DMS53 (cell line): ENCODE measurements at places on chromosomes 13 and 19.

DNA sequence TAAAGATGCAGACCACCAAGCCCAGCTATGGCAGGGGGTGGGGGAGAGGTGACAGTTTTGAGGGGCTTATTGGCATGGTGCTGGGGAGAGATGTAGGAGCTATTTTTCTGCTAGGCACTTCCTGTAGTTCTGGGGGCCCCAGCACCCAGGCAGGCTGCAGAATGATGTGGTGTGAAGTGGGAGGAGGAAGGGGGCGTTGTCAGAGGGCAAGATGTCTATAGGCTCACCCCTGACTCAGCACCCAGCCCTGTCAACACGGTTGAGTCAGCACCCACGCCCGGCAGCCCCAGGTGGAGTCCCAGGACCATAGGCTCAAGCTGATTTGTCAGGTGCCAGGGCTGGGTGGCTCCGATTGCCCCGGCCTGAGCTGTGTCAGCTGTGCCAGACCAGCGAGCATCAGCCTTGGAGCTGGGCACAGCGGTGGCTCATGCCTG is 5.8 kb downstream of the KLF2 start:
- peak; percentile 87 for DNase-seq

- DNase-seq, result peak; percentile 79
Observed at GRCh38 chr19:4831304-4831978, at the start of gene TICAM1. Gene TICAM1 (minus strand): TSS chr19:4831712. CDS start chr19:4818377, 13,335 bp downstream.

GRCh38 chr13:27619093-27619727 is 1.1 kb downstream of the LNX2 start:
- DNase-seq, result no peak

DNA sequence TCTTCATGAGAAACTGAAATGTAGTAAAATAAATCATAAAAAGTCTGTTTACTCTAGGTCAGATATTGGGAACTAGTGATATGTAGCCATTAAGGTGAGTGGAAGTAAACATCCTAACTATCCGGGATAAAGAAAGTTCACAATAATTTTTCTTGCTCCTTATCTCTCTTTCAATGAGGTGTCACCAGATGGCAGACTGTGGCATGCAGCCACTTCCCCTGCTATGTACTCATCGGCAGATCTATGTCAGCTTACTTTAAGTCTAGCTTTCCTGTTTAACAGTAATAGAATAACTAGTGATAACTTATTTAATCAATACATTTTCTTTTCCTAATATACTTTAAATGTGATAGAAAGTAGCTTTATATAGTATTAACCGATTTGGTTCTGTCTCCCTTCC is 181.9 kb downstream of the NDFIP2 start:
- DNase-seq, result no peak

DNA sequence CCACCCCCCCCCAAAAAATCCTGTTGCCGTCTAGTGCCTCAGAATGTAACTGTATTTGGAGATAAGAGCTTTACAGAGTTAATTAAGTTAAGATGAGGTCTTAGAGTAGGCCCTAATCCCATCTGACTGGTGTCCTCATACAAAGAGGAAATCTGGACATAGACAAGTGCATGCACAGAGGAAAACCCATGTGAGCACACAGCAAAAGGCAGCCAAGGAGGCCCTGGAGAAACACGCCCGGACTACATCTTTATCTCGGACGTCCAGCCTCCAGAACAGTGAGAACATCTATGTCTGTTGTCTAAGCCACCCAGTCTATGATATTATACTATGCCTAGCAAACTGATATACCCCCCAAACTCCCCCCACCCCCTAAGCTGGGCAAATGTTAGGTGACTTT is 193.8 kb downstream of the KATNAL1 start:
- DNase-seq, result peak; percentile 24

DNA sequence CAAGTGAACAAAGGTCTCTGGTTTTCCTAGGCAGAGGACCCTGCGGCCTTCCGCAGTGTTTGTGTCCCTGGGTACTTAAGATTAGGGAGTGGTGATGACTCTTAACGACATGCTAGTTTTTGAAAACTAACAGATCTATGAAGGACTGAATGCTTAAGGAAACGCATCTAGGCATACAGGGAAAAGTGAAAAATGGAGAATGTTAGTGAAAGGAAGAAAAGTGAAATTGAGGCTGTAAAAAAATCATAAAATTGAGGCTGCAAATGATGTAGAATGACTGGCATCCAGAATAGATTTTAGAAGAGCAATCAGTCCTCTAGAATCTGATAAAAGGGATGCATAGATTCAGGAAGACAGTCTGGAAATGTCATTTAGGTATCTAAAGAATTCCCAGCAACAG is 3.5 kb downstream of the ZNF260 start:
- no peak for DNase-seq

DNA sequence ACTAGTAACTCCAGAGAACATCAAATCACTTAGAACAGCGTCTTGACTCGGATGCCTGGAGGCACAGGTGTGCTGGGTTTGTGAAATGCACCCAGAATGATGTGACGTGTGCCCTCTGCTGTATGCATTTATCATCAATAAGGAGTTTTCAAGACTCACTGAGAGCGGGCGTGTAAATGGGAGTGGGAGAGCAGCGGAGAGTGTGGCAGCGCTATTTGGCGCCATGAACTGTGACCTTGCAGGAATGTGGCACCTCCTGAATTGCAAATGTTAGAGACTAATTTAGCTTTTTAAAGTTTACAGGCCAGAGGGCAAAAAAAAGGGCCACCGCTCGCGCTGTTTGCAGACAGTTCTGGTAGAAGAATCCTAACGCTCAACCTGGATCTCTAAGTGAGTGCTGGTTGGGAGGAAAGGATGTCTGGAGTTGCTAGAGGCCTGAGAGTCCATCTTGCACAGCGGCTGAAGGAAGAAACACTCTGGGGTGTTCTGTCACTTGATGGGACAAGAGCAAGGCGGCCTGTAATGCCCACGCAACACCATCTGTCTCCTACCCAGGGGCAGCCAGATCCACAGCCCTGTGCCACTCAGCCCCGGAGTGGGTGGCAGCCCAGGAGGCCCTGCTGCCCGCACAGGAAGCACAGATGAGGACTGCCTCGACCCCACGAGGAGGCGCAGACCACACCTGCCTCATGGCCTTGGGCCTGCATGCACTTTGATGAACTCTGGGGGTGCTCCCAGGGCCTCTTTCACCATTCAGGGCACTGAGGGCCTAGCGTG is 19.7 kb downstream of the RANBP3 start:
- DNase-seq, result no peak

- no peak for DNase-seq
Observed at GRCh38 chr19:31355665-31356289, 6.5 kb upstream of the TSHZ3 start.

- no peak for DNase-seq
Observed at GRCh38 chr13:76741624-76742023, 144.6 kb downstream of the KCTD12 start.

DNA sequence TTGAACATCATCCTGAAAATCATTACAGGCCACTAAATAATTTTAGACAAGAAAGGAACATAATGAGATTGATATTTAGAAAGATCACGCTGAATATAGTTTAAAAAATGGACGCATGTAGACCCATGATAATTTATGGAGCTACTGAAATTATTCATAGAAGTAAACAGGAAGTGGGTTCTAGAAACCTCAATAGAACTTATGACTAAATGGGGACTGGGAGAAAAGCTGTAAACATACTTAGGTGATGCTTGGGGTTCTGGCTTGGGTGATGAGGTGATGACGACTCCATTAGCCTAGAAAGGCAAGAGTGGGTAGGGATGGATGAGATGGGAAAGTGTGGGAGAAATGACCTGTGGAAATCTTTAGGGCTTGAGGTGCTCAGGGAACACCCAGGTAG is 484.0 kb downstream of the MYO16 start:
- DNase-seq, result no peak

- DNase-seq, result no peak
Observed at GRCh38 chr19:19578252-19578651, 40.2 kb downstream of the CILP2 start.

DNA sequence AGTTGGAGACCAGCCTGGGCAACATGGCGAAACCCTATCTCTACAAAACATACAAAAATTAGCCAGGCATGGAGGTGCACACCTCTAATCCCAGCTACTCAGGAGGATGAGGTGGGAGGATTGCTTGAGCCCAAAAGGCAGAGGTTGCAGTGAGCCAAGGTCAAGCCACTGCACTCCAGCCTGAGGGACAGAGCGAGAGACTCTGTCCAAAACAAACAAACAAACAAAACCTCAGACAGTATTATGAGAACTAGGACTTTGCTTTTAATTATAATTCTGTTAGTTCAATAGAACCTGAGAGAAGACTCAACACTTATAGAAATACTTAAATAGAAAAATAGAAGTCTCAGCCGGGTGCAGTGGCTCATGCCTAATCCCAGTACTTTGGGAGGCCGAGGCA is 31.1 kb upstream of the TPM4 start:
- no peak for DNase-seq
